NCI-H1436 treated with DMSO at 0.1 percent for 48 hours (cell line): ENCODE measurements at places on chromosomes 1 and 21.

DNA sequence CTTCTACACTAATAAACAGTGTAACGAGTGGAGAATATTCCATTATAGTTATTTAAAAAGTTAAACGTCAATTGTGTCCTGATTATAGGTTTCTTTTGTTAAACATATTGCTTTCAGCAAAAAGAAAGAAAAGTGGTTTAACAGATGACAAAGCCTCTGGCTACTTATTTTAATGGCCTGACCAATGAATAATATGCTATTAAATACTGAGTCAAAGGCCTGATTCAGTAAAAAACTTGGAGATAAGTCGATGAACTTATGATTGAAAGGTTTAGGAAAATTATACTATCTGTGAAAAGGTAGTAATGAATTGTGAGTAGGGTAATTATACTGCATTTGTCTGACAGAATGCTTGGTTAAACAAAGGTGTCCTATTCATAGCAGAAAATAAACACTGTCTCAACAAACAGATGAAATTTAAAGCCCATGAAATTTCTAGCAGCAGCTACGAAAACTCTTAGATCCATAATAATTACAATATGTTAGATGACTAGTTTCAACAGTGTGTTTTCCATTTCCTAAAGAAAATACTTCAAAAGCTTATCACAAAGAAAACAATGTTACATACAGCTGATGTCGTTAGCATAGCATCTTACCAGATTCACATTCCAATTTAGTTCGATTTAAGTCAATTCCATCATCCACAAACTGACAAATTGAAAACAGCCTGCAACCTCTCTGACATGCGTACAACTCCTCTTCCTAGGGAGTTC lies 6.2 kb downstream of the TMEM59 start:
- DNase-seq, result no peak

DNA sequence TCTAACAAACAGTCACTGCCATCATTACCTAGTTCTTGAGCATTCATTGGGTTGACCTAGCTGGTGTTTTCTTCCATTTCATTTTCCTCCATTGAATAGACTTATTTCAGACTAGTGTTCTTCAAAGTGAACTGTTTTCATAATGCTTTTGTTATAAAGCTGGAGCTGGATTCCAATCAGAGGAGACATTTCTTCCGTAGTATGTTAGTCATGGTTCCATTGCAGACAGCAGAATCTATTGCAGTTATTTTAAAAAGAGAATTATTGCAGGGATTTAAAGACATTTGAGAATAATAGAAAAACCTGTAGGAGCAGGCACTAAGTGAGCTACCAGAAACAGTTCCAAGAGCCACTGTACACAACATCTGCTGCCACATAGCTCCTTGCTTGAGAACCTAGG lies 50.0 kb downstream of the HHAT start:
- DNase-seq, result no peak

DNA sequence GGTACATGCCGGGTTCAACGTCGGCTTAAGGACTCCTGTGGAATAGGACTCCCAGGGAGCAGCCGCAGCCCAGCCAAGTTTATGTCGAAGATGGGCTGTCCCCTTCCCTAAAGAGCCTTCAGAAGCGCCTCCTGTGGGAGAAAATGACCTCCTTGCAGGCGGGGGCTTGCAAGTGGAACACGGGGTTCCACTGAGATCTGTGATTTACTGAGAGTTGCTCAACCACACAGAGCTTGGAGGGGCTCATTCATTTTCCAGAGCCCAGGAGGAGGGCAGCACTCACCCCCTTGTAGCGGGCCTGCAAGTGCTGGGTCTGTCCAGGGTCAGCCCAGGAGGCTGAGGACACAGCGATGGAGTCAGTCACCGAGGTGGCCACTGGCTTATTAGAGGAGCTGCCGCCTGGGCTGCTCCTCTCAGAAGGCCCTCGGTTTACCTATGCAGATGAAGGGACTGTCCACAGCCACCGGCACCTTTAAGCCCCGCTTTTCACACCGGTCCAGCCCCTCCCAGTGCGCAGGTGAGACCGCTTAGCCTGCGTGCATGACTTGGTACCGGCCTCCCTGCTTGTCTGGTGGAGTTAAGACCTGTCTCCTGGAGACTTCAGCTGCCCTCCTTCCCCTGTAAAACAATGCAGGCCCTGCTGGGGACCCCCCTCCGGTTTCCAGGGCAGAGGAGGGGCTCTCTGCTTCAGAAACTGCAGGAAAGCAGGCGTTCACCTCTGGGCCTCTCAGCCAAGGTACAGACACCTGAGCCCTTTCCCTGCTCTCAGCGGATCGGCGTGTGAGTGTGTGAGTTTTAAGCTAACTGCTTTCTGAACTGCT lies 57.5 kb downstream of the ATP5PO start:
- no peak for DNase-seq

GRCh38 chr1:209302779-209303568 lies 280.5 kb upstream of the CAMK1G start:
- no peak for DNase-seq

- no peak for DNase-seq
Measured at GRCh38 chr1:116460261-116460660, 87.2 kb downstream of the ATP1A1 start.

GRCh38 chr1:155226910-155227260 lies 18.4 kb downstream of the MTX1 start:
- no peak for DNase-seq
